Activated naive CD4-positive, alpha-beta T cell treated with anti-CD3 and anti-CD28 coated beads, Interleukin-2, amount 50 U/mL, for 72 hours (primary cell): ENCODE measurements at places on chromosomes 2 and 18.

- DNase-seq, result no peak
Measured at GRCh38 chr2:48397281-48397680, 132.7 kb upstream of the STON1 start.

GRCh38 chr2:23518481-23519333 is 133.7 kb downstream of the KLHL29 start:
- DNase-seq, result no peak

DNA sequence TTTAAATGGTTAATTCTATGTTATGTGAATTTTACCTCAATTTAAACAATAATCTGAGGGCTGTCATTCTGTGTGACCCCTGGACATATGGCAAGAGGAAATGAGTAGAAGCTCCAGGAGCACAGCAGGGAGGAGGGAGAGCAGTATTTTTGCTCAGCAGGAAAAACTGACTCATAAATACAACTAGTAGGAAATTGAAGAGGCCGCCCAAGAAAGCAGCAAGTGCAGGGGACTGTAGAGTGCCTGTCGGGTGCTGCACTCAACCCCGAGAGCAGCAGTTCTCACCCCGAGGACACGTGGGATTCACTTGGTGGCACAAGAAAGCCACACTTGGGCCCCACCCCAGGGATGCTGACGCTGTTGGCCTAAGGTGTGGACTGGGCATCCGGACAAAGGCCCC is 60.8 kb downstream of the NPAS2 start:
- no peak for DNase-seq

GRCh38 chr18:61637319-61637718 is 255.5 kb downstream of the RNF152 start:
- no peak for DNase-seq

DNA sequence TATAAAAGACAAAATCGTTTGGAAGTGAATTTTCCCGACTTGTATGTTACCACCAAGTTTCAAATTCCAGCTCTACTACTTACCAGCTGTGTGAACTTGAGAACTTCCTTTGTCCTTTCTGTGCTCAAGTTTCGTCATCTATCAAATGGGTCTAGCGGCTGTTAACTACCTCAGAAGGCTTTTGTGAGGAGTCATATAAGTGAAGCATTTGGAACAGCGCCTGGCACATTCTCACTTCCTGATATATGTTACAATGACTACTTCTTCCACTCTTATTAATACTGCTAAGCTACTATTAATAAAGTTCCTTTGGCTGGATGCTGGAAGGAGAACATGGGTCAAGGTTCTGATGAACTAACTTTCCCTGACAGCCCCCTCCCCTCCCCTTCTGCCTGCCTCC is 104.5 kb downstream of the MEIS1 start:
- DNase-seq, result no peak

- DNase-seq, result no peak
Measured at GRCh38 chr2:3277748-3278520, 99.7 kb downstream of the EIPR1 start.

GRCh38 chr2:65530547-65531320 is 98.3 kb upstream of the SPRED2 start:
- no peak for DNase-seq

- no peak for DNase-seq
Measured at GRCh38 chr2:43071599-43072550, 154.5 kb downstream of the ZFP36L2 start.

DNA sequence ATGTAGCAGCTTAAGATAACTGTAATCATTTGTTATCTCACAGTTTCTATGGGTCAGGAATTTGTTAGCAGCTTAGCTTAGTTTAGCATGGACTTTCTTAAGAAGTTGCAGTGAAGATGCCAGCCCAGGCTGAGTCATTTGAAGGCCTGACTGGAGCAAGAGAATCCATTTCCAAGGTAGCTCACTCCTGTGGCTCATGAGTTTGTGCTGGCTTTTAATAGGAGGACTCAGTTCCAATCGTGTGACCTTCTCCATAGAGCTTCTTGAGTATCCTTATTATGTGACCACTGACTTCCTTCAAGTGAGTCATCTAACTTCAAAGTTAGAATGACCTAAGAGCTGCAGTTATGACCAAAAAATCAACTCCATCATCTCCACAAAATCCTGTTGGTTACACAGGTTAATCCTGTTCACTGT is 1.4 kb downstream of the GPATCH11 start:
- DNase-seq, result no peak

DNA sequence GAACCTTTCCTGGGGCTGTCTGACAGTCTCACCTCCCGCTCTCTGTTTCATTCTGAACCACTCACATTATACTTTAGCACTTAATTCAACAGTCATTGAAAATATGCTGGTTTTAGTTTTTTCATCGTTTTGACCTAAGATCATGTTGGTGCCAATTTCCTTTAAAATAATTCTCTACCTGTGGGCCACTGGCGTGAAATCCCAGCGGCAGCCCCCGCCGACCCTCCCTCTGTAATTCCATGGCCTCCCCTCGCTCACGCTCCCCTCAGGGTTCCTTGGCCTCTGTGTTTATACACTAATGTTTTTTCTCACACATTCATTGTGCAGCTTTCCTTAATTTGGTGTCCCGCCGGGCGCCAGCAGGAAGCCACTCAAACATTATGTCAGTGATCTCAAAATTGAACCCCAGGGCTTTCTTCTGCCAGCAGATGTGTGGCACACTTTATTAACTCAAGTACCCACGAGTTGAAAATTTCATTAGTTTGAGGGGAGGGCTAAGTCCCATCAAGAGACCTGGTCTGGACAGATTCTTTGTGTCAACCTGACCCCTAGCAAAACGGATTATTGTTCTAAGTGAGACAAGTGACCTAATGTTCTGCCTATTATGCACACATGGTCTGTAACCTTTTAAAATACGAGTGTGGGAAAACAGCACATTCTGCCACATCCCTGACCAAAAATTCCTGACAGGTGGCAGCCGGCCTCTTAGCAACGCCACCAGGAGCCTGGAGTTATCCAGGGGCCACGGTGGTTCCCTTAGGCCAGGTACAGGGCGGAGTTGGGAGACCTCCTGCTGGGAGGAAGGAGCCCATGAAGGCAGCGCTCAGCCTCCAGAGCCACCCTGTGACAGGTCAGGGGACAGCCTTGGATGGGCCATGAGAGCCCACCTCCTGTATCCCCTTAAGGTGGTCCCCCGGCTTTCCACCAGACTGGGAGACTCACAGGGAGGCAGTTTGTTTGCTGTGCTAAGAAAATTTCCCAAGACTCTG is 53.1 kb downstream of the APOB start:
- no peak for DNase-seq

DNA sequence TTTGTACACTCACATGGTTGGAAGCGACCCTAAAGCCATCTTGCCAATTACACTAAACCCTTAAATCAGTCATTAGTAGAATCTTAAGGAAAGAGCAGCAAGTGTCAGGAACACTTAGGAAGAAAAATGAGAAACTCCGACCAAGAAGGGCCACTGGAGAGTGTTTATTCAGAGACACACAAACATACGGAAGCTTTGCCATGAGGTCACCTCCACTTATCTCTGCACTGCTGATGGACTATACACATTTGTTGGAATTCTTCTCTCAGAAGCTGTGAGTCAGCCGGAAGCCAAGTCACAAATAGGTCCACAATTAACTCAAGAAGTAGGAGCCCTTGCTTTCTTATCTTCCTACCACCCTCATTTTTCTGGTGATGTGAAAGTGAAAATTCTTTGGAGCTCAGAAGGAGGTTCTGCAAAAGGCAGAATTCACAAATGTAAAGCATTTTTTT is 21.6 kb downstream of the BMP10 start:
- no peak for DNase-seq

DNA sequence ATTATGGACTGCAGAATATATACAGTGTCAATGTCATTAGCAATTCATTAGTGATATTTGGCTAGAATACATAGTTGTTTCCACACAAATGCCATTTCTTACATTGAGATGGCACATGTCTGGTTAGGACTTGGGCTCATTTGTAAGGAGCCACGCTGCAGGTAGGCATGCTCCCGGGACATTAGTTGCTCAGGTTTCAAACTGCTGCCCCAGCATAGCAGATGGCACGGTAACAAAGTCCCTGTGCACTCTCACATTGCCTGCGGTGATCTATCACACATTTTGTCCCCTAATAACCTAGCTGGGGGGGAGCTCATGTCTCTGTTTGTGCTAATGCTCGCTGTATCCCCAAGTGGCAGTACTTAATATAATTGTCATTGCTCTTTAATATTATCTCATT is 185.1 kb downstream of the NEDD4L start:
- no peak for DNase-seq

DNA sequence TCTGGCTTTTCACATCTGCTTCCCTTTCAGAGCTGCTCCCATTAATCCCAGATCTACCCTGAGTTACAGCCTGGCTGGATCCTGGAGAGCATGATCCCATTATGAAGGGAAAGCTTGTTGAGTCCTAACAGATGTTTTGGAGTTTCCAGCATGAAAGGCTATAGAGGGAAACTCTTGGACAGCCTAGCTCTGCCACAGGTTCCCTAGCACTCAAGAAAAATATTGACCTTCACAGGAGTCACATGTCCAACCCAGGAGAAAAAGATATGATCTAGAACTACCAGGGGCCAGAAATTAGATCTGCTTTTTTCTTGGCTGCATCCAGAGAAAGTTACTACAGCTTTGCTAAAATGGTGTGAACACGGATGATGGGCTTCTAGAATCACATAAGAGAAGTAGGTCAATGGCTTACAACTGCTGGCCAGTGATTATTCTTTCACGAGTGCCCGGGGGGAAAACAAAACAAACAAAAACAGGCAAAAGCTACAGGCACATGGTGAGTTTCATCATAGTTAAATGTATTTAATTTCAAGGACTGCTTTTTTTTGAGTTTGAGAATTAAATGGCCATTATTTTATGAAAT is 15.9 kb downstream of the CCDC93 start:
- DNase-seq, result no peak

DNA sequence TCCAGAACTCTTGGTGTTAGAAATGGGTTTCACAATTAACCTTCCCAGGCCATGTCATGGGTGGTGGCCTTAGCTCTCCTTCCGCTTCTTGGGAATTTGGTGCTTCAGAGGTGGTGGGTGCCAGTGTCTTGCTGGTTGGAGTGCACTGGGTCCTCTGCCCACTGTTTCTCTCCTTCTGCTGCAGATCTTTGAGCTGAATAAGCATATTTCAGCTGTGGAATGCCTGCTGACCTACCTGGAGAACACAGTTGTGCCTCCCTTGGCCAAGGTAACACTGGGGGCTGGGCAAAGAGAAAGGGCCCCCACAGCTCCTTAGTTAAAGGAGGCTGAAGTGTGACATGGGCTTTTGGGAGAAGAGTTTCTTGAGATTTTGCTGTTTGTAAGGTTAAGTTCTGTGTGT is 32.0 kb upstream of the PRLH start:
- no peak for DNase-seq

DNA sequence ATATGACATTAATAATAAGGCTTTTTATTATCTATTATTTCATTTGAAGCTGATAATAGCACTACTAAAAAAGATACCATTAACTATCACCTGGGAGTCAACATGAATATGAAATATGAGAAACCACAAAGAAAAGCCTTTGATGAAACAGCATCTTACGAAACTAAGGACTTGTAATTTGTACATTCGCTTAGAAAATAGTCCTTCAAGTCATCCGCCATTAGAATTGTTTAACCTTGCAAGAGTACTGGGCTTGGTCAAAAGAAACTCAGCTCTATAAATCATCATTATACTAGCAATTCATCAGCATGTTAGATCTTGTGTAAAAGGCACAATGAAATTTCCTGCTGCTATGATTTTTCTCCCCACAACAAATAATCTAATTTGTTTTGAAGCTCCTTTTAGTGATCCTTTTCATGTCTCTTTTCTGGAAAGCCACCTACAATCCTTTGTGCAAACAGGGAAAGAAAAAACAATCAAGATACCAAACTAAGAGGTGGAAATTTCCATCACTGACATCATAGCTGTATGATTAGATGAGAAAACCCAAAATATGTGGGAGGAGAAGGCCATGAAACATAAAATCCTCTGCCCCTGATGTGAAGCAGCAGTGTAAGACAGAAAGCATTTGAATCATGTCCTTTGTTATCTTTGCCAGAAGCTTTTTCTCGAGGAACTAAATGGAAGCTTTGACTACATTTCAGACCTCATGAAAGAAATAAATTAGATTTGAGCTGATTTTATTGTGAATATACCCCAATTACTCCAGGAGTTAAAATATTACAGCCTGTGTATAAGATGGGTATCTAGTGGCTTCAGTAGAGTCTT is 31.2 kb downstream of the SCN9A start:
- no peak for DNase-seq

DNA sequence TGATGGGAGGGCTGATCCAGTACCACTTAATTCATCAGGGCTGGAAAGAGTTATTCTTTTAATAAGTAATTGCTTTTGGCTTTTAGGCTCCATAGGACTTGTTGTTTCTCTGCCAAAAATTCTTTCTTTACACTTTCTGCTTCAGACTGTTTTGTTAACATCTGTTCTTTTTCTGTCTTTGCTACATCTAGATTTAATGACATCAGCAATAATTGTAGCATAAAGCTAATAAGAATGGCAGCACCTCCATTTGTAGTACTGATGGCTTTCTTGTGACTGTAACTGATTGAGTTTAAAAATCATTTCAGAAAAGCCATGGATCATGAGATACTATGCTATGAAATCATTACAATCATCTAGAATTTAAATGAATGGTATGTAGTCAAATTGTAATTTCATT is 46.4 kb upstream of the ACKR3 start:
- no peak for DNase-seq

GRCh38 chr2:38473333-38474005 is 96.4 kb upstream of the ATL2 start:
- DNase-seq, result no peak

DNA sequence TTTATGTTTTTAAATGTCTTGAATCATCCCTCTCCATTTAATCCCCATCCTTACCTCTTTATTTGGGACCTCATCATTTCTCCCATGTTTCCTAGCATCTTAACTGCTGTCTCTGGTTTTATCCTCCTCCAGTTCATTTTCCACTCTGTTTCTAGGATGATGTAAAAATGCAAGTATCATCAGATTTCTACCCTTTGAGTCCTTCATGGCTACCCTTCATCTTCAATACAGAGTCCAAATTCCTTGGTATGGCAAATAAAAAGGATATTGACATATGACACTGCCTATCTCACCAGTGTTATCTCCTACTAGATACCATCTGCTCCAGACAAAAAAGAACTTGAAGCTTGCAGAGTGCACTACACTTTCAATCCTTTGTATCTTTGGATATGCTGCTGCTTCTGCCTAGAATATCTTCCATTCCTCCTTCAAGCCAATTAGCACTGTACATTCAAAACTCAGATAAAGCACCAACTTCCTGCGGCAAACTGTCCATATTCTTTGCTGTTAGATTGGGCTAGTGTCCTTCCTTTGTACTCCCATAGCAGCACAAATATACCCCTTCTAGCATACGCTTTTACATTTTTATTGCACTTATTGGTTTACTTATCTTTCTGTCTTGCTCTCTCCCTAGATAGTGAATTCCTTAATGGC is 24.6 kb upstream of the TLK1 start:
- no peak for DNase-seq

DNA sequence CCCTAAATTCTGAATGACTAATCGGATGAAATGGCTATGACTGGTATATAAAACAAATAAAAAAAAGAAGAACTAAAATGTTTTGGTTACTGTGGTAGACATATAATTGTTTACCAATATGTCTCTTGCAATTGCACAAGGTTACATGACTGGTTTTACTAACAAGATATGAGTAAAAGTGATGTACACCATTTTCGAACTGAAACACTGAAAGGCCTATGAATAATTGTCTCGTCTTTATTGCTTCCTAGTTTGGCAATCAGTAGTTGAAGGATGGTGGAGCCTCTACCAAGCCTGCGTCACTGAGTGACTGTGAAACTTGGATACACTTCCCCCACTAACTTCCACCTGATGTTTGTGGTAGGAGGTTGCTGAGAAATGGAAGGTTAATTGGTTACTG is 16.5 kb downstream of the CDH19 start:
- DNase-seq, result no peak
